ENCODE measurements at places on chromosomes 1 and 21. TPM values are rescaled to one million over a fixed set of nuclear protein-coding genes. Genes with fewer than 3 reads are reported as not detected.

TBX15 gene
- total RNA-seq = 0.09 TPM

GRCh38 chr1:237684236-237684635 lies 206.5 kb downstream of the ZP4 start:
- no peak for DNase-seq

GRCh38 chr1:203511930-203512329 lies 18.0 kb downstream of the OPTC start:
- no peak for DNase-seq

- no peak for DNase-seq
Observed at GRCh38 chr1:176058686-176059085, 148.4 kb downstream of the COP1 start.

- DNase-seq = no peak
Observed at GRCh38 chr1:209222826-209223225, 360.7 kb upstream of the CAMK1G start.

GRCh38 chr21:40043423-40043822 lies 176.2 kb downstream of the PCP4 start:
- no peak for DNase-seq

OR2L2 gene
- 0.18 TPM for total RNA-seq

DNA sequence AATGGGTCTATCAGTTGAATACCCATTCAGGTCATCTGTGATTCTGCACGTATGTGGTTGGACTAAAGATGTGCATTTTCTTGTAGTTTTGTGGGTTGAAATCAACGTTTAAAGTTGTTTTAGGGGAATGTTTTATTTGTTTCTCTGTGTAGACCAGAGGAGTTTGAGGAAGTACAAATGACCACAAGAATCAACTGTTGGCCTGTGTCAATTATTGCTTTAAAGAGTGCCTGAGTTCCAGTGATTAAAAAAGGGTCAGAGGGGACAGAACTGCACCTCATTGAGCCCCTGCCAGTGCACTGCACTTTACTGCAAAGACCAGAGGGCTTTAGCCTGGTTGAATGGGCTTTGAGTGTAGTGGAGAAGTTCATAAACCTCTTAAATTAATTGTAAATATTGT lies 190.3 kb downstream of the VPS13D start:
- no peak for DNase-seq

DNA sequence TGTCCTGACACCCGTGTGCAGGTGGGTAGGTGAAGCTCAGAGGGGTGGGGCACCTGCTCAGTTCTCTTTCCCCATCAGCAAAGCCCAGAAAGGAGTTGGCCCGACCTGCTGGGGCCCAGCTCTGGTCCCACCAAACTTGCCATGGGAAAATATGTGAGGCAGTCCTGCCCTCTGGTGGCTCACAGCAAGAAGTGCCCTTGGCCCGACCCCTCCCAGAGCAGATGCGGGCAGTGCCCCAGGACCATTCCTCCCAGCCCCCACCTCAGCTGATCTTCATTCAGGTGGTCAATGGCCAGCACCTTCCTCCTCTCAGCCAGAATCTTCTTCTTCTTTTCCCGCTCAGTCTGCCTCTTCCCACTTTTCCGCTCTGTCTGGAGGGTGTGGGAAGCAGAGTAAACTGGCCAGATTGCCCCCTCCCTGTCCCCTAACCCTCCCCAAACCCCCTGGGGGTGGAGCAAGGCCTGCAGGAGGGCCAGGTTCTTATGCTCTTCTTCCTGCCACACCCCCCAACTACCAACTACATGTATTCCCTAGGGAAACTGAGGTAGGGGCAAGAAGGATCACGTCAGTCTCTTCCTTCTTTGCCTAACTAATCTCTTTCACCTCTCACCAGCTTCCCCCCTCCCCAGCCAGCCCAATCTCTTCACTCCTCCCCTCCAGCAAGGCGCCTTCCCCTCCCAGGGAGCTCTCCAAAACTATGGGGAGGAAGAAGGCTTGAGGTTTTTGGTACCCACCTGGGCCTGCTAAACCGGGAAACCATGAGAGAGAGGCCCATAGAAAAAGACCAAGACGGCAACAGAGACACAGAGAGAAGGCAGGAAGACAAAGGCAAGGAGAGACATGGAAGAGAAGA lies 15.6 kb downstream of the TNNT2 start:
- DNase-seq = no peak

GRCh38 chr21:24367936-24368335 lies 1239.3 kb downstream of the MRPL39 start:
- no peak for DNase-seq

SPRR1A gene
- not detected for total RNA-seq

DNA sequence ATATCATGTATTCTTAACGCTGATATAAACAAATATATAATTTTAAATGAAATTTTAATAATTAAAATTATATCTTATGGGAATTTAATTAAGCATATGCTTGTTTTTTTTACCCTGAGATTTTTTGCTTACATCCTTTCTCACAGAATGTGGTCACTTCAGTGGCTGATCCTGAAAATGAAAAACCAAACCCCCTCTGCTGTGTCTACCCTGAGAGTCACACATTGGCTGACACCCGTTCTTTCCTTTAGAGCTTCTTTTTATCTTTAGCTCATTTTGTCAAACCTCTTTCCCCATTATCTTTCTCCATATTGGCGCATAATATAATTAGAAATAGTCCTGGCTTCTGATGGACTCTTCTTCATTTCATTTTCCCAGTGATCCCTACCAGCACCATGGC lies 10.8 kb upstream of the CACYBP start:
- no peak for DNase-seq

DNA sequence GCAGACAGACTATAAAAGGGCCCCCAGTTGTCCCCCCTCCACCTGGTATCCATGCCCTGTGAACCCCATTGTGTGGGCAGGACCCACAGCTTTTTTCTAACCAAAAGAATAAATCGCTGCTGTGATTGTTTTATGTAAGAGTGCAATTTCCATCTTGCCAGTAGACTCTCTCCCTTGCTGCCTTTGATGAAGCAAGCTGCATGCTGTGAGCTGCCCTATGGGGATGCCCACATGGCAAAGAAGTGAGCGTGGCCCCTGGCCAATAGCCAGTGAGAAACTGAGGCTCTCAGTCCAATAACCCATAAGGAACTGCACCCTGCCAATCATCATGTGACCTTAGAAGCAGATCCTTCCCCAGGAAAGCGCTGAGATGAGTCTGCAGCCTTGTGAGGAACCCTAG lies 37.8 kb upstream of the FMOD start:
- DNase-seq = no peak

DNA sequence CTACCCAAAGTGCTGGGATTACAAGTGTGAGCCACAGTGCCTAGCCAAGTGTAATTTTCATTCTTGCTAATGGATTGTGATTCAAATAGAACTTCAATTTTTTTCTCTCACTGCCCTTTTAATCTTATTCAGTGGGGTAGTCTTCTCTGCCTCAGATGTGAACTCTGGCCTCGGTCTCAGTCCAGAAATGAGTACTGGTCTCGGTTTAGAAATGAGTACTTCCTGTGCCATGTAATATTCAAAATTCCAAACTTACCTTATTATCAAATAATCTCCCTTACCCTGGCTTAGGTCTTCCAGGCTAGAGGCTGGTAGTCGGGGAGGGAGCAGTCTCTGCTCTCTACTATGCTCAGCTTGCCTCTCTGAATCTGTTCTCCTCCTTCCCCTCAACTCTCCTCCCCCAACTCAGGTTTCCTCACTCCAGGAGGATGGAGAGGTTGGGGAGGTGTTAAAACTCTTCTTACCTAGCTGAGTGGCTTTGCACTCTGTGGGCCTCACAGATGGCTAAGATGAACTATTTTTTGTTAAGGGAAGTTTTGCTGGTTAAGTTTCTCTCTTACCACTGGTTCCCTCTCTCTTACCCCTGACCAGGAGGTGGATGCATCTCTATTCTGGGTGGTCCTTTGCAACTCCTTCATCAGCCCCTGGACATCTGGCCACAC lies 4.8 kb upstream of the SLAMF9 start:
- DNase-seq = no peak

DNA sequence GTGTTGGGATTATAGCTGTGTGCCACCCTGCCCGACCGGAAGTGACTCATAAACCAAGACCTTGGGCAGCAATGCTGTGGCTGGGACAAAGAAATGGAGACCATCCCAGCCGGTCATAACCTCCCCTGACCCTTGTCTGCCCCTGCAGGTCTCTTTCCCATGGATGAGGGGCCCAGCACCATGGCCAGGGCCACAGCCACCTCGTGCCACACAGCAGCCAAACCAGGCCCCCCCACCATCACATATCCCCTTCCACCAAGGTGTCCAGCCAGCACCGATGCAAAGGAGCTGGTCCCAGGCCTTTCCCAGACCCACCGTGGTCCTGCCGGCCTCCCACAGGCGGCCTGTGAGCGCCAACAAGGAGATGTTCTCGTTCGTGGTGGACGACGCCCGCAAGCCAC lies 42.2 kb downstream of the FHAD1 start:
- no peak for DNase-seq

DNA sequence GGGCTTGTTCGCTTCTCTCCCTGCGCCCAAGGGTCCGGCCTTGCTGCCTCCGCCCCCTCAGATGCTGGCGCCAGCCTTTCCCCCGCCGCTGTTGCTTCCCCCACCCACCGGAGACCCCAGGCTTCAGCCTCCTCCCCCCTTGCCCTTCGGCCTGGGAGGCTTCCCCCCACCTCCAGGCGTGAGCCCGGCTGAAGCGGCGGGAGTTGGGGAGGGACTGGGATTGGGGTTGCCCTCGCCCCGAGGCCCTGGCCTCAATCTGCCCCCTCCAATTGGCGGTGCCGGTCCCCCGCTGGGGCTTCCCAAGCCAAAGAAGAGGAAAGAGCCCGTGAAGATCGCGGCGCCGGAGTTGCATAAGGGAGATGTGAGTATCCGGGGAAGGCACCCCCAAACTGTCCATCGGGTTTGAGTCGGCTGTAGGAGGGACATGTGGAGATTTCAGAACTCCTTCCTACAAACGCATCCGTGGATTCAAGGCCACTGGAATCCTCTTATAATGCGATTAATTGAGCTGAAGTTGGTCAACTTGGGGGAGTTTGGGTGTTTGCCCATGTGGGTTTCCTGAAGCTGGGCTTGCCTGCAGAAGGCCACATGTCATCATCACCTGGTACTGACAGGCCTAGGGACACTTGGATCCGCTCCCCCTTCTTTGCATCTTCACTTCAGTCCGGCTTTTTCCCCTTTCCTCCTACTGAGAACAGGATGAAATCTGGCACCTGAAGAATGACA lies 707 bp downstream of the PRCC start:
- no peak for DNase-seq

GRCh38 chr1:81420760-81421159 lies 380.0 kb upstream of the ADGRL2 start:
- DNase-seq = no peak

DNA sequence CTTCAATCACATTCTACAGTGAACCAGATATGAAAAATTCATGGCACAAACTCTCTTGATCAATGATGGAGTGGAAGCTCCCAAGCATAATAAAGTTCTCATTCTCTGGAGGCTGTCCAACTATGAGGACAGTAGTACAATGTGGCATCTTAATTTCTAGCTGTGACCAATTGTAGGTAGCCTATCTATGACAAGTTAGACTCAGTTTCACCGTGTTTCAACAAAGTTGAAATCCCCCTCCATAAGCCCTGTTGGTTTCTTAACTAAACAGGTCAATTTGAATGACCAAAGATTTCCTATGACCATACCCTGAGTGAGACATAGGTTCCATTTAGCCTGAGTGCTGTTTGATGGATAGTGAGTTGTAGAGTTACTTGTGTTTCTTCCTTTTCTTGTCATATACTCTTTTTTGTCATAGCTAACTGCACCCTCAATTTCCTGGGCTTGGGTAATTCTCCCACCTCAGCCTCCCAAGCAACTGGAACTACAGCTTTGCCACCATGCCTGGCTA lies 11.8 kb downstream of the PATJ start:
- DNase-seq = no peak

CD5L gene
- 0.20 TPM for total RNA-seq

DNA sequence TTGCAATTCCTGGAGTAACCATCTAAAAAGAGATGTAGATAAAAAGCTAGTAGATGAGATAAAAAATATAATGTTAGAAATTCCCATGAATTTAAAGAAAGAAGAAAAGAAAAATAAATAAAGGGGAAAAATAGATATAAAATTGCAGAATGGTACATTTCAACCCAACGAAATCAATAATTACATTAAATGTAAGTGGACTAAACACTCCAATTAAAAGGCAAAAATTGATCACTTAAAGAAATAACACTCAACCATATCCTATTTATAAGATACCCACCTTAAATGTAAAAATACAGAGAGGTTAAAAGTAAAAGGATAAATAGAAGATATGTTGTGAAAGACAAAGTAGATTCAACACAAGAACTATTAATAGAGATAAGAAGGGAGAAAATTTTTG lies 150.5 kb upstream of the GRIK3 start:
- DNase-seq = no peak

WNT3A gene
- not detected for total RNA-seq

DNA sequence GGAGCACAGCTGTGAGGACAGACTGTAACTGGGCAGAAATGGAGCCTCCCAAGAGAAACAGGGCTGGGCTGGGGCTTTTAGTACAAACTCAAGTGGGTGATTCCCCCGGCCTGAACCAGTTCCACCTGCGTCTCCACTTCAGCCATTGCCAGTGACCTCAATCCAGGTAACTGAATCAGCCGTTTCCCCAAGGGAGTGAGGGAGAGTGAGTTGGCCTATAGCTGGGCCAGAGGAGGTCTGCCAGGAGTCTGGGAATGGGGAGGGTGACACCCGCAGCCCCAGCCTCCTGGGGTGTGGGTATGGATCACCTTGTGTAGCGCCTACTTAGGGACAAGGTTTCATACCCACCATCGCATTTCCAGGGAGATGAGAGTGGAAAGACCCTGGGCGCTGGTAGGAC lies 8.5 kb downstream of the SLC26A9 start:
- no peak for DNase-seq

DNA sequence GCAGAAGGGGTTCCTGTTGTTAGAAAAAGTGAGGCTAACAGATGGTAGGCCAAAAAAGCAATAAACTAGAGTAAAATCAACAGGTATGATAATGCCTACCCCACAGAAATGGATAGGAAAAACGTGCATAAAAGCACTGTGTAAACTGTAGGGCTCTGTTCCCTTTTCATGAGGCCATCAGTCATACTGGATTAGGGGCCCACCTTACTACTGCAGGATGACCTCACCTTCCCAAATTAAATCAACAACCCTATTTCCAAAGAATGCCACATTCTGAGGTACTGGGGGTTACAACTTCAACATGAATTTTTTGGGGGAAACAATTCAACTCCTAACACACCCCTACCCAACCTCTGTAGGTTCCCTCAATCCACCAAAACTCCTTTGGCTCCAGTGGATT lies 54.9 kb downstream of the KIAA1614 start:
- DNase-seq = no peak

AGRN gene
- total RNA-seq = 27.1 TPM

GRCh38 chr1:34236089-34236488 lies 59.4 kb downstream of the C1orf94 start:
- DNase-seq = no peak

GRCh38 chr1:67556297-67556900 lies 126.2 kb upstream of the SERBP1 start:
- no peak for DNase-seq

- DNase-seq = no peak
Observed at GRCh38 chr1:10679496-10680220, 116.8 kb downstream of the CASZ1 start.

DNA sequence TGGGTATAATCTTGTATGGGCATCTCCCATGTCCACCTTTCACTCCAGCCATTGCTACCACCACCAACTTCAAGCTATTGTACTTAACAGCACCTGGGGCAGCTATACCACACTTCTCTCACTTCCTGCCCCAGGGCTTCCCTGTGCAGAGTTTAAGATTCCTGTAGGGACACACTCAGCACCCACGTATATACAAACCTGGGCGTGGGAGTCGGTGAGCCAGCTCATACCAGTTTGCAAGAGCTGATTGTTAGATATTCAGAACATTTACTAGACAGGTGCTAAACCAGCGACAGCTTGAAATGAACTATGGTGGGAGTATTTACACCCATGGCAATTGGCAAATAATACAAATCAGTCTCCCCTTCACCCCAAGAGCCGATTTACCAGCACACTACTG lies 114.8 kb upstream of the CSF3R start:
- no peak for DNase-seq

Measured in activated B cell treated with CpG ODN at 0.5 μM for 24 hours (primary cell).